ENCODE measurements at places on chromosomes 3 and 15. TPM values are rescaled to one million over a fixed set of nuclear protein-coding genes. Genes with fewer than 3 reads are reported as not detected.

DNA sequence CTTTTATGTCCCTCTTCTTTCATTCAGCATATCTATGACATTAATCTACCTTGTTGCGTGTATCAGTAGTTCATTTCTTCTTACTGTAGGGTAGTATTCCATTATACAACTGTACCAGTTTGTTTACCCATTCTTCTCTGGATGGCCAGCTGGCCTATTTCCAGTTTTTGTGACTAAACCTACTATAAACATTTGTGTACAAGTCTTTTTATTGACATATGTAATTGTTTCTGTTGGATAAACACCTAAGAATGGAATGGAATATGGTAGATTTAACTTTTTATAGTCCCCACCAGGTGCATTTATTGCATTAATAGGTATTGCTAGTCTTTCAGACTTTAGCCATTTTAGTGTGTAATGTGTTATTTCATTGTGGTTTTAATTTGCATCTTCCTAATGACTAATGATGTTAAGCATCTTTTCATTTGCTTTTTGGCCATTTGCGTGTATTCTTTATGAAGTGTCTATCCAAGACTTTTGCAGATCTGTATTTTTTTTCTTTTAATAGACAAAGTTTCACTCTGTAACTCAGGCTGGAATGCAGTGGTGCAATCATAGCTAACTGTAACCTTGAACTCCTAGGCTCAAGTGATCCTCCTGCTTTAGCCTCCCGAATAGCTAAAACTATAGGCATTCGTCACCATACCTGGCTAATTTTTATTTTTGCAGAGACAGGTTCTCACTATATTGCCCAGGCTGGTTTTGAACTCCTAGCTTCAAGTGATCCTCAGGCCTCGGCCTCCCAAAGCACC lies 41.9 kb upstream of the XRN1 start:
- H3K4me3 ChIP-seq: no peak overlapping the region
- no peak for DNase-seq
- no peaks in the 10 kb centered on the region for H3K27me3 ChIP-seq
- H3K4me1 ChIP-seq: no peaks in the 10 kb centered on the region
- no peak overlapping the region for H3K27ac ChIP-seq
- peaks cover 20% of the 10 kb centered on the region for H3K36me3 ChIP-seq

GRCh38 chr3:189496375-189497138 lies 134.6 kb upstream of the TP63 start:
- H3K4me3 ChIP-seq: no peak overlapping the region
- no peaks in the 10 kb centered on the region for H3K27me3 ChIP-seq
- DNase-seq: no peak
- H3K27ac ChIP-seq: no peak overlapping the region
- H3K4me1 ChIP-seq: no peaks in the 10 kb centered on the region
- H3K36me3 ChIP-seq: no peaks in the 10 kb centered on the region

MYLK gene
- 10.8 TPM for total RNA-seq

- peaks cover 66% of the 10 kb centered on the region for H3K36me3 ChIP-seq
- DNase-seq: no peak
- H3K4me3 ChIP-seq: no peak overlapping the region
- no peak overlapping the region for H3K27ac ChIP-seq
Observed at GRCh38 chr3:1197051-1197450, 104.2 kb downstream of the CNTN6 start.

DNA sequence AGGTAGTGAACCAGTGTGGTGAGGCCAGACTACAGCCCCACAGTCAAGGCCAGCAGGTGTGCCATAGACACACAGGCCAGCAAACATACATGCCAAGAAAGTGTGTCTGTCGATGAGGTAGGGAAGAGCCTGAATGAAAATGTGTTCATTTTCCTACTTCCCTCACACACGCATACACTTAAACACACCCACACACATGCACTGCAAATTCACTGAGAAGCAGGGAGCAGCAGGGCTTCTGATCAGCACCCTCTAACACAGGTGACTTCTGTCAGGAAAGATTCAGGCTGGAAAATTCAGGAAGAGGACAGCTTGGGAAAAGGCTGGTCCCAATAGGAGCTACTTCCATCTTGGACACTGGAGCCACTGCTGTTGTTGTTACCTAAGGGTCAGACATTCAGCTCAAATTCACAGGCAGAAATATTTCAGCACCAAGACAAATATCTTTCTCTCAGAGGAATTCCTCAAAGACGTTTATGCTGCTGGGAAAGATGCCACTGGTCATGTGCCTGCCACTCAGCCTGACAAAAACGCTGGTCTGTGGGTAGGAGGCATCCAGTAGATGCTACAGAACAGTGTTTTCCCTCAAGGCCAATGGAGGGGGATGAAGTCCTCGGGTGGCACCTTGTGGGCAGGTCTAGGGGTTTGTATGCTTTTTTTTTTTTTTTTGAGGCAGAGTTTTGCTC lies 40.9 kb upstream of the LARS2 start:
- H3K27me3 ChIP-seq: no peaks in the 10 kb centered on the region
- H3K36me3 ChIP-seq: peaks cover 3% of the 10 kb centered on the region
- DNase-seq: no peak
- H3K4me3 ChIP-seq: no peak overlapping the region
- no peaks in the 10 kb centered on the region for H3K4me1 ChIP-seq

GRCh38 chr3:163547014-163547685 lies 1531.1 kb downstream of the SI start:
- no peaks in the 10 kb centered on the region for H3K27me3 ChIP-seq
- H3K27ac ChIP-seq: no peak overlapping the region
- H3K4me3 ChIP-seq: no peak overlapping the region
- H3K4me1 ChIP-seq: peaks cover 5% of the 10 kb centered on the region
- no peak for DNase-seq

Data from WTC11 (cell line).